ENCODE measurements at places on chromosomes 2 and 18. TPM values are rescaled to one million over a fixed set of nuclear protein-coding genes. Genes with fewer than 3 reads are reported as not detected.

AQP12B gene
- total RNA-seq = not detected

- H3K4me1 ChIP-seq = no peaks in the 10 kb centered on the region
- no peaks in the 10 kb centered on the region for H3K36me3 ChIP-seq
- H3K27ac ChIP-seq = no peak overlapping the region
- DNase-seq = no peak
- no peaks in the 10 kb centered on the region for H3K27me3 ChIP-seq
These were observed 19.8 kb downstream of the GRHL1 start for GRCh38 chr2:9971105-9971818.

DNA sequence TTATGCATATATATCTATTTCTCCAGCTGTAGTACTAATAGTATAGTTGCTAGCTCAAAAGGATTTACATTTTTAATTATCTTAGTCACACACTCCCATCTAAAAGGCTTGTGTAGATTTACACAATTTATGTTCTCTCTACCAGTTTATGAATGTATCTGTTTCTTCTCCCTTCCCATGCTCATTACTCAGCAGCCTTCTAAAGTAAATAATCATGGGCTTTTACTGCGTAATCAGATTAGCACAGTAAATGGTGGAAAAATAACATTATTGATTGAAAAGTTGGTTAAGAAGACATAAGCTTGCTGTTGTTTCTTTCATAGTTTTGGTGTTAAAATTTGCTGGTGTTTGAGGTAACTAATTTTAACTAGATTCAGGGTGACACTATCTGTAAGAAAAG, 81.8 kb downstream of the PTPN4 start:
- DNase-seq = no peak
- H3K27ac ChIP-seq = peak overlapping the region; percentile 67
- no peaks in the 10 kb centered on the region for H3K27me3 ChIP-seq
- peaks cover 13% of the 10 kb centered on the region for H3K36me3 ChIP-seq

- peak; percentile 58 for DNase-seq
- H3K27ac ChIP-seq = peak overlapping the region; percentile 74
- H3K36me3 ChIP-seq = no peaks in the 10 kb centered on the region
- peaks cover 58% of the 10 kb centered on the region for H3K4me1 ChIP-seq
- H3K27me3 ChIP-seq = no peaks in the 10 kb centered on the region
These were observed 727 bp downstream of the NCOA1 start for GRCh38 chr2:24491542-24492420.

SPHKAP gene
- total RNA-seq = not detected

KCNG2 gene
- not detected for total RNA-seq

Measured in naive thymus-derived CD8-positive, alpha-beta T cell (primary cell).